NCI-H2227 treated with DMSO at 0.1 percent for 48 hours (cell line): ENCODE measurements at places on chromosomes 13 and 19.

DNA sequence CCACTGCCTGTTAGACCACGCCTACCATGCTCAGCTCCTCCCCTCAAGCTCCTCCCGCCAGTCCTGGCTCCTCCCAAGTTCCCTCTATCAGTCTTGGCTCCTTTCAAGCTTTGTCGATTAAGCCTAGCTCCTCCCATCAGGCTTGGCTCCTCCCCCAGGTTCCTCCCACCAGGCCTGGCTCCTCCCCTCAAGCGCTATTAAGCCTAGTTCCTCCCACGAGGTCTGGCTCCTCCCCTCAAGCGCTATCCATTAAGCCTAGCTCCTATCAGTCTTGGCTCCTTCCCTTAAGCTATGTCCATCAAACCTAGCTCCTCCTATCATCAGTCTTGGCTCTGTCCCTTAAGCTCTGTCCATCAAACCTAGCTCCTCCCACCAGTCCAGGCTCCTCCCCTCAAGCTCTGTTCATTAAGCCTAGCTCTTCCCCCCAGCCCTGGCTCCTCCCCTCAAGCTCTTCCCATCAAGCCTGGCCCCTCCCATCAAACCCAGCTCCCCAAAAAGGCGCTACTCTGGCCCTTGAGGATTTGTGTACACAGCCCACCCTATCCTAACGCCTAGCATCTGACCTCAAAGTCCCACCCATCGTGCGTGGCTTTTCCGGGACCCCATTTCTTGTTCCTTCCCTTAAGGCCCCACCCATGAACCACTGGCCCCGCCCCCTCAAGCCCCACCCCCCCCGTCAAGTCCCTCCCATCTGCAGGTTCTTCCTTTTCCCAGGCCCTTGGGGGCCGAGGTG is 10.0 kb downstream of the CAMSAP3 start:
- DNase-seq = no peak

DNA sequence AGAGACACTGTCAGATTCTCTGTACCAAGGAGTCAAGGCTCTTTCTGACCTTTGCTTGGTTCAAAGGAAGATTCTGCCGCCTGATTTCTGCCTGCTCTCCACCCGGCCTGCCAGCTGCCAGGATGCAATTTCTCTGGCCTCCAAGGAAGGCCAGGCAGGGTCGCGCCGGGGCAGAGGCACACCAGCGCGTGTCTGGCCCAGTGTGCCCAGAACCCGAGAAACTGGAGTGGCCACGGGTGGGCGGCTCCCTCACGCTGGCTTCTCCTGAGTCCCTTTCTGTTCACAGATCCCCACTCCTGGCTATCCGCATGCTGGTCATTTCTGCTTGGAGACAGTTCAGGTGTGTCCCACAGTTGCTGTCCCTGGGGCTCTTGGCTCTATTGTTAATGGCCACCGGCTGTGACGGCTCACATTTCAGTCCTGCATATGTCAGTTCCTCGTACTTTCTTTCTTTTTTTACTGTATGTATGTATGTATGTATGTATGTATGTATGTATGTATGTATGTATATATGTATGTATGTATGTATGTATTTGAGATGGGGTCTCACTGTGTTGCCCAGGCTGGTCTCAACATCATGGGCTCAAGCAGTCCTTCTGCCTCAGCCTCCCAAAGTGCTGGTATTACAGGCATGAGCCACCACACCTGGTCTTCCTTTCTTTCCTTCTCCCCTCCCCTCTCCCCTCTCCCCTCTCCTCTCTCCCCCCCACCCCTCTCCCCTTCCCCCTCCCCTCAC is 16.9 kb downstream of the TMPRSS9 start:
- no peak for DNase-seq

- no peak for DNase-seq
These were observed 17.5 kb downstream of the MISP start for GRCh38 chr19:768424-768823.

DNA sequence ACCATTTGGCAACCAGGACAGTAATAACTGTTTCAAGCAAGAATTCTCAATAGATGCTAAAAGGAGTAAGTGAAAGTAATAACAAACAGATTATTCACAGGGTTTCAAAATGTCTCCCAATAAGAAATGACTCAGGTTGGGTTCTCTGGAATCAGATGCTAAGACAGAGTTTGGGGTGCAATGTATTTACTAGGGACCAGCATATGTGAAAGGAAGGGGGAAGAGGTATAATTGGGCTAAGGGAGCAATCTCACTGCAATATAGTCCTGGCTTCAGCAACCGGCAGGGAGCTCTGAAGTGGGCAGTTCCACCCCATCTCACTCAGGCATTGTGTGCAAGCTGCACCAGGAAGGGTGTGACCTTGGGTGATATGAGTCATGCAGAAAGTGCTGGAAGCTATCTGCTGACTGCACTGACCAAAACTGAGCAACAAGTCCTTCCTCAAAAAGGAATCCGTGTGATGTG is 23.4 kb downstream of the ZDHHC20 start:
- DNase-seq = no peak

DNA sequence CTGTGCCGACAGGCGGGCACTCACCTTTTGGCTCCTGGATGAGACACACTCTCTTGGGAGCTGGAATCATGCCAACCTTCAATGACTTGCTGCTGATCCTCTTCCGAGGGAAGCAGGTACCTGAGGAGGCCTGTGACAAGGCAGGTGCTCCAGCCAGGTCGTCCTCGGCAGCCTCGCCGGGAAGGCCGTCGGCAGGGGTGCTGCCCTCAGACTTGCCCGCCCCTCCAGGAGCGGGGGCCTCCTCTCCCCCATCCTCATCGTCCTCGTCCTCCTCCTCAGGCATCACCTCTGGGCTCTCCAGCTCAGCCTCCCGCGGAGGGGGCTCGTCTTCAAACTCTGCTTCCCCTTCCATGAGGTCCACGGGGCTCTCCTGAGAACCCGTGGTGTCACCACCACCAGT is 29.2 kb downstream of the SUGP2 start:
- no peak for DNase-seq

DNA sequence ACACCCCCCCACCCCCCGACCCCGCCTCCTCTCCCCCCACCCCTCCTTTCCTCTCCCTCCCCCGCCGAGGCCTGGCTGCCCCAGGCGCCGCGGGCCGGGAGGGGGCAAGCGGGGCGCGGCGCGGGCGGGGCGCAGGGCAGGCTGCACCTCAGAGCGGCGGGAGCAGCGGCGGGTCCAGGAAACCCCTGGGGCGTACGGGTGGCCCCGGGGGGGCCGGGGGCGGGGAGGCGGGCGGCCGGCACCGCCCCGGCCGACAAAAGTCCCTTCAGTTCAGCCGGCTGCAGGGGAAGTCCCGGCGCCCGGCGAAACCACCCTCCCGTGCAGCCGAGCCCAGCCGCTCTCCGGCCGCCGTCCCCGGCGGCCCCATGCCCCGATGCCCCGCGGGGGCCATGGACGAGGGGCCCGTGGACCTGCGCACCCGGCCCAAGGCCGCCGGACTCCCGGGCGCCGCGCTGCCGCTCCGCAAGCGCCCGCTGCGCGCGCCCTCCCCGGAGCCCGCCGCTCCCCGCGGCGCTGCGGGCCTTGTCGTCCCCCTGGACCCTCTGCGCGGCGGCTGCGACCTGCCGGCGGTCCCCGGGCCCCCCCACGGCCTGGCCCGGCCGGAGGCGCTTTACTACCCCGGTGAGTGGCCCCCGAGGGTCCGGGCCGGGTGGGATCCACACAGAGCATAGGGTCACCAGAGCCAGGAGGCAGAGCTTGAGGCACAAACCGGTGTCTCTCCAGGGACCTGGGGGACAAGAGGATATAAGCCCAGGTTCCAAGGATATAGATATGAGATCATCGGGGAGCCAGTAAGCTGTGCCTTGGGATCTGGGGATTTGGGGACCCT is at the start of gene BCL3:
BCL3 (plus strand) TSS at position 283 of the 829 bp plus-strand sequence; CDS start at position 366, 83 bp downstream.
- DNase-seq = no peak

DNA sequence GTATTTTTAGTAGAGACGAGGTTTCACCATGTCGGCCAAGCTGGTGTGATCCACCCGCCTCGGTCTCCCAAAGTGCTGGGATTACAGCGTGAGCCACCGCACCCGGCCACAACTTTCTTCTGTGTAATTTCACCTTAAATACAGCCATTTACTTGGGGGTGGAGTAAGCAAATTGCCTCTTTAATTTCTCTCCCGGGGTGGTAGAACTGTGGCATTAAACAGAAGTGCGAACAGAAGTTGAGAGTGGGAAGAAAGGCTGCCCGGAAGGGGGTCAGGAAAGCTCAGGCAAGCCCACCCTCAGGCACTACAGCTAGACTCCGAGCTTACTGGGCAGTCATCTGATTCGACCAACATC is 475 bp upstream of the DNAJC15 start:
- DNase-seq = no peak

GRCh38 chr13:40331802-40332201 is 334.6 kb downstream of the FOXO1 start:
- DNase-seq = no peak

- no peak for DNase-seq
These were observed 3.7 kb downstream of the GGACT start for GRCh38 chr13:100584896-100585295.

- DNase-seq = no peak
These were observed 180.2 kb upstream of the TSC22D1 start for GRCh38 chr13:44756276-44756810.

DNA sequence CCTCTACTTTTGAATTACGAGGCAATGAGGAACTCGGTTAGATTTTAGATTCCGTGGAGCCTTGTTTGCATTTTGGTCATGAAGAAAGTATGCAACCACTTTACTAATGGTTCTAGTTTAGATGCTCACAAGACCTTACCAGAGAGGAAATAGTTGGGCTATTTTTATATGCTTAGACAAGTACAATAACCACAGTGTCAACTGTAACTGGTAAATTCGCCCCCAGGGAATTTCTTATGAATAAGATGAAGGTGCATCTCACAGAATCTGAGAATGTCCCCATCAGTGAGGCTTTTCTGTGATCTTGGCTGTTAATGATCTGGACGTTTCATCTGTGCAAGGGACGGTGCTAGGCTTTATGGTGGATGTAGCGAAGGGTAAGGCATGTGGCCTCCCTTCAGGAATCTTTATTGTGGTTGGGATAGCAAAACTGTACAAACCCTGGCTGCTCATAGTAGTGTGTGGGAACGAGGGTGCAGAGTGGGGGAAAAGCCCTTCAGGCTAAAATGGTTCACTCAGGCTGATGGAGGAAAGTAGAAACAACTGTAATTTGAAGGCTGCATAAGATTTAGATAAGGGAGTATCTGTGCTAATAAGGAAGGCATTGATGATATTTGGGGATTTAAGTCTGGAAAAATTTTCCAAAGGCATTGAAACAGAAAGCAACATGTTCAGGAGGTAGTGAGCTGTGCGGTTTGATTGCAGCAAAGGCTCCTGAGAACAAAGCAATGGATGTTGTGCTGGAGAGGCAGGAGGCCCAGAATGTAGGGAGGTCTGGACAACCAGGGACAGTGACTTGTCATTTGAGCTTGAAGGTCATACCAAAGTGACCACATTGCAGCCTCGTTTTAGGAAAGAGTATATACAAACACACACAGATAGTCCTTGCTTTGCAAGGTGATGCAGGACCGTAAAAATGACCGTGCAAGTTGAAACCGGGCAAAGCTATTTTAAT is 28.4 kb downstream of the UBAC2 start:
- DNase-seq = no peak

- DNase-seq = no peak
These were observed 4.9 kb downstream of the SIAH3 start for GRCh38 chr13:45846681-45847080.

DNA sequence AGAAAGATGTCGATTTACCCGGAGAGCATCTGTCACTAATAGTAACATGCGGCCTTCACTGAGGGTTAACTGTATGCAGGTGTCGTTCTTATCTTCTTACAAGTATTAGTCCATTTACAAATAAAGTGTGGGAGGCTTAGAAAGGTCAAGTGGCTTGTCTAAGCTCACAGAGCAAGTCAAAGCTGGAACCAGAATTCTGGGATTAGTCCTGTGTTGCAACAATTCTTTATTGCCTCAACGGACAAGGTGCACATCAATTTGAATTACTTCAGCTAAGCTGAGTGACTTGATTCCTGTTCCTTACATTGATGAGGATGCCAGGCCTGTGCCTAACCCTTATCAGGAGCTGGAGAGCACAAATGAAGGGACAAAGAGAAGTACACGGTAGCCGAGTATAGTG is 1193.6 kb downstream of the UQCRFS1 start:
- peak; percentile 14 for DNase-seq

DNA sequence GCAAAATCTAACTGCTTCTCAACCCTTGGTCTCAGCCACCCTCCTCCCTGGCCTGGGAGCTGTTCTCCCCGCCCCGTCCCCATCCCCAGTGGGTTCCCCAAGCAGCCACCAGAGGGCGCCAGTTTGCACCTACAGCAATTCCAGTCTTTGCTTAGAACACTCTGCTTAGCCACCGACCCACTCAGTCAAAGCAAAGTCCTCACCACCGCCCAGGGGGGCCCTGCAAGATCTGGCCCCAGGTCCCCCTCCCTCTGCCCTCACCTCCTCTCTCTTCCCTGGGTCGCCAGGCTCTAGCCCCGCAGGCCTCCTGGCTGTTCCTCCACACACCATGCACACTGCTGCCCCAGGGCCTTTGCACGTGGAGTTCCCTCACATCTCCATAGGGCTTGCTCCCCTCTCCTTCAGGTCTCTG is 12.4 kb downstream of the TMEM143 start:
- DNase-seq = peak; percentile 19

DNA sequence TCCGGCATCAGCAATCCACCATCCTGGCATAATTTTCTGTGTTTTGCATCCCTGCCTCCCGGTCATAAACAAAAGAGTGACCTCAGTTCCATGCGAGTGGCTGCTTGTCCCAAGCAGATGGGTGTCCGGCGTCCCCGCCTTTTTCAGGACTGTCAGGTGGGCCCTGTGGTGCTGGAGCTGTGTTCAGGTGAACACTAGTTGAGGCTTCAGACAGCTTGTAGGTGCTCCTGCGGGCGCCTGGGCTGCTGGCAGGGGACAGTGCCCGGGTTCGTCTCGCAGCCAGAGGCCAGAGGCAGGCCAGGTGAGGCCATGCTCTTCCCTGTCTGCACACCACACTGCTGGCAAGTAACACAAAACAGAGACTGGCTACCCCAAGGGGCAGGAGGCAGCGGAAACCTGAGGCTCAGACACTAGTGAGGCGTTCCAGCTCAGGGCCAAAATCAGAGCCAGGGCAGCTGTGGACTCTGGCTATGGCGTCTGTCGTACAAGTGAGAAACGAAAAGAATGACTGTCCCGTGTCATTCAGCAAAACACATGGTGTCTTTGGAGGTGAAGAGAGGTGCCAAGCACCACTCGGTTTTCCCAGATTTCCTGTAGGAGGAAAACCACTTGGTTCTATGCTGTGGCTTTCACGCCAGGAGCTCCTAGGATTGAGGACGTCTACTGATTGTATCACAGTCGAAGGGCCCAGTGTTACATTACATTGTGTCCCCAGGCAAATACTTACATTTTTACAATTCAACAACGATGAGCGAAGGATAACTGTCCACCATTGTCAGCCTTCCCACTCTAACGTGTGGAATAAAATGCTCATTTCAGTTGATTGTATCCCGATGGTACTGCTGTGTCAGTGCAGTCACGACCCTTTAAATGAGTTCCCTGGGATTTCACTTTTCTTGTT is 104.0 kb downstream of the ATP11A start:
- DNase-seq = no peak

DNA sequence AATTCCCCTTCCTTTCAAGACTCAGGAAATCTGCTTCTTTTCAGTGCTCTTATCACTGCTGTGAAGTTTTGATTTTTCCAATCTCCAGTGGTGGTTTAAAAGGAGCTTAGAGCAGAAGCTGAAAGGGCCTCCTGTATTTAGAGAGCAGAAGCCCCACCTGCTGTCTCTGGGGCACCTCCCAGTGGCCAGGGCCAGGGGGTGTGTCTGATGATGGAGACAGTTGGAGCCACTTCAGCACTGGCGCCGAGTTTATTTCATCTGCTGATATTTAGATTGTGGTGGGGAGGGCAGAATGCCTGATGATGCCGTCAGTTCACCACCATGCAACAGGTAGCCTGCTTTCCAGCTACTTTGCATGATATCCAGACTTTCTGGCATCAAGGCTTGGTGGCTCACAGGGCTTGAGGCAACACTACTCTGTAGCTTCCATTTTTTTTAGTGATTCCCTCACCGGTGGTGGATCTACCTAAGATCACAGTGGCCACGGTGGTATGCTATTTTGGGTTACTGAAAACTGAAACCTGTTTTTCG is 371.9 kb downstream of the KCNRG start:
- peak; percentile 55 for DNase-seq
